ENCODE measurements at places on chromosomes 5 and 9.

DNA sequence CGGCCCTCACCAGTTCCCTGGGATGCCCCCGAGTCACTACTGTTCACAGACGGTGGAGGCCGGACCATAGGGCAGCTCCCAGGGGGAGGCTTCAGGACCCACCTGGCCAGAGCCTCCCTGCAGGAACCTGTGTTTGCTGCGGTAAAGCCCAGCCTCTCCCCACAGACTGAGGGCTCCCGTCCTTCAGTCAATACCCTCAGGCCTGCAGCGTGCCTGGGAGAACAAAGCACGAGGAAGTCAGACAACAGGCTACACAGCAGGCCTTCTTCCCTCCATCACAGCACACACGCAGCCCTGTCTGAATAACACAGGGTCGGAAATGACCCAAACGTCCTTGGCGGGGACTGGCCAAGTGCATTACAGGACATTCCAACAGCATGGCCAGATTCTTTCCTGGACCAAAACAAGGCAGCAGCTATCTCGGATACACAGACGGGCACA is 34.4 kb downstream of the COL23A1 start:
- DNase-seq = no peak

GRCh38 chr9:13431222-13431536 is 151.7 kb upstream of the MPDZ start:
- DNase-seq = no peak

- DNase-seq = no peak
Measured at GRCh38 chr5:140311011-140311467, 8.1 kb upstream of the PFDN1 start.

DNA sequence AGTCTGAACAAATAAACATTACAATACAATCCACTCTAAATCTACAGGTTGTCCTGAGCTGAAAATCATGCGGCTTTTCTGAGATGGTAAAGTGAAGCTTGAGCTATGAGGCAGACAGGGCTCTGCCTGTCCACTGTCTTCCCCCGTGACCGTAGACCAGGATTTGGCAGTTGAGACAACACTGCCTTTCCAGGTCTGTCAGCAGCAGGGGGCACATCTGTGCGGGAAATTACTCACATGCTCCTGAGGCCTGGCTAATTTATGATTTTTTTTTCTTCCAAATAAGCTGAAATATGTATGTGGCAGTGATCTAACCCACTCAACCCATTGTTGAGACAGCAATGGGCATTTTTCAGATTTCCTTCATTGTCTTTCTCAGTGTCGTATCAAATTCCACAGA is 307.9 kb downstream of the FBXL7 start:
- no peak for DNase-seq

- no peak for DNase-seq
Measured at GRCh38 chr5:139859013-139859412, 63.4 kb downstream of the PSD2 start.

DNA sequence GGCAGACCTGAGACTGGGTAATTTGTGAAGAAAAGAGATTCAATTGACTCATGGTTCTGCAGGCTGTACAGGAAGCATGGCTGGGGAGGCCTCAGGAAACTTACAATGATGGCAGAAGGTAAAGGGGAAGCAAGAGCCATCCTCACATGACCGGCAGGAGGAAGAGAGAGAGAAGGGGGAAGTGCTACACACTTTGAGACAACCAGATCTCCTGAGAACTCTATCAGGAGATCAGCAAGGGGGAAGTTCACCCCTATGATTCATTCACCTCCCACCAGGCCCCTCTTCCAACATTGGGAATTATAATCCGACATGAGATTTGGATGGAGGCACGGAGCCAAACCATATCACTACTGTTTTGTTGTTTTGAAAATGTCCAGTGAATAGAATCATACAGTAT is 110.2 kb downstream of the DAPK1 start:
- DNase-seq = no peak

- DNase-seq = no peak
Measured at GRCh38 chr9:133189826-133190225, 19.2 kb downstream of the OBP2B start.

DNA sequence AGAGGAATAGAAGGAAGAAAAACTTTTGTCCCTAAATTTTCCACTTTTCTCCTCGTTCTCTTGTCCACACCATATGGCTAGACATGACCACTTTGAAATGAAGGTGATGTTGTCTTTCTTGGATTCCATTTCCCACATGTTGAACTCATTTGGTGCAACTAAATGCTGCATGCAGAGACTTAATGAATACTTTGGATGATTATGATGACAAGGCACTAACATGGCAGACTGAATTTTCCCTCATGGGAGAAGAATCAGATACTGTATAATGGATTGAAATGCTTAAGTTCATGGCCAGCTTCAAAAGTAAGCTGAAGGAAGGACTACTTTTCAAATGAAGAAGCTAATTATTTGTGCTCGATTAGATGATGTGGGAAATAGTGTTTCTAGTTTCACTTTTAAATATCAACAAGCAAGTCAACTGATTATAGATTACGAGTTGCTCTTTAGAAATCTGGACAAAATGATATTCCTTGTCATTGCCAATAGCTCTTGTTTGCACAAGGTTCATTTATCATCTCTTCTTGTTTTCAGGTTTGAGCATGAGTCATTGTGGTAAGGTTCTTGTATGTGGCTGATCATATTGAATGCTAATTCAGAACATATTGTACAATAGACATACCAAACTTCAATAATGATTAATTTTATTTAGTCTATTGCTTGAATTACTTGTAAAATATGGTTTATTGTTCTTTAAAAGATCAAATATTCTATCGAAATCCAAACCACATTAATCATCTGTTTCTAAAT is 501.3 kb upstream of the FTMT start:
- DNase-seq = no peak

DNA sequence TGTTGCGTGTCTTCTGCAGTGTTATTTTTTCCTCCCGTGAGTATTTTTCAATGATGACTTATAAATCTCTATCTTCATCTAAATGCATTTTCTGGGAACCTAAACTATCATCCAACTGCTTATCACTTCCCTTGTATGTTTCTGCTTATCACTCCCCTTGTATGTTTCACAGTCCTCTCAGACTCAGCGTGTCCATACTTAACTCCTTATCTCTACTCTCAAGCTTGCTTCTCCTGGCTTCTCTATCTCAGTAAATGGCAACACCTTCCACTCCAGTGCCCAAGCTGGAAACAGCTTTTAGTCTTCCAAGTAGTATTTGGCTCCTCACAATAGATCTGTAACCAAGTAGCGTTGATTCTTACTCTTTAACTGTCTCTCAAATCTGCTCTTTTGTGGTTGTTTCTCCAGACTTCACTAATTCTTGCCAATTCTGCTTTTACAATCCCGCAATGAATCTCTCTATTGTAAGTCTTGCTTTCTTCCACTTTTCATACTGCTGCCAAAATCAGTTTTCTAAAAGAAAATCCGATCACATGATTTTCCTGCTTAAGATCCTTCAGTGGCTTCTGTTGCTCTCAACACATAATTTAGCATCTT is 33.8 kb upstream of the TXNDC8 start:
- DNase-seq = no peak

DNA sequence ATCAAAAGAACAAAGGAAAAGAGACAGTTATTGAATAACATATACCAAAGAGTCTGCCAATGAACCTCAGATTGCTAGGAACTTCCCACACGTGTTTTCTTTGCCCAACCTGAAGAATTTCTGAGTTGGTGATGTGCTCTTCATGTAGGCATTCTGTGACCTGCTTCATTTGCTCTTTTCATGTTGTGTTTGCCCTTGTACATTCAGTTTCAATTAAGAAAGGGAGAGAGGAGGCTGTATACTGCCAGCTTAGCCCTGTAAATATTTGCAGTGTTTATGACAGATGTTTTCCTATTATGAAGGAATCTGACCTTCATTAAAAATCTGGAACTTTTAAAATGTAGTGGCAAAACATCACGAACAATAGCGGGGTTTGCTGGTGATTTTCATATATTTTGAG is 168.5 kb downstream of the GAS1 start:
- no peak for DNase-seq

DNA sequence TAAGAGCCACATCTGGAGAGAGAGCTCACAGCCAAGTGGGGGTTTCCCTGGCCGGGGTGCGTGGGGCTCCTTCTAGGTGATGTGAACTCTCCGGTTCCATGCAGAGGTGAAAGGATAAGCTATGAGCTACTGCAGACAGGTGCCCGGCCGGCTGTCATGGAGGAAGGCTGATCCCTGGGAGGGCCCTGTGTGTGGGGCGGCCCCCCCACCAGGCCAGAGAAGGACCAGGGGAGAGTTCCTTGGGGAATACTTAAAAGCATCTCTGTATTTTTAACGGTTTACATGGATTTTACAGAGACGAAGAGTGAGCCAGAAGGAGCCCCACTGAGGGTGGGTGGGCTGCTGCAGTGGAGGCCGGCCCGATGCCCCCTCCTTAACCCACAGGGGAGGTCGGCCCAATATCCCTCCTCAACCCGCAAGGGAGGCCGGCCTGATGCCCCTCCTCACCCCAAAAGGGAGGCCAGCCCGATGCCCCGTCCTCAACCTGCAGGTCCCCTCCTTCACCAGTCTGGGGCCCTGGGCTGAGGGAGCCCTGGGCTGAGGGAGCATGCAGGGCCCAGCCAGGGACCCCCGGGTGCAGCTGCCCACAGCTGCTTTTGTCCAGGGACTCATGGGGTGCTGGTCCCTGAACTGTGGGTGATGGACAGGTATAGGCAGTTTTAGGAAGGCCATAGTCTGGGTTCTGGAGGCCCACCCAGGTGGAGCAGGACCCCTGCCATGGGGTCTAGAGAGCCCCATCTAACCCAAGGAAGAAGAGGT is 31.9 kb downstream of the MRPL36 start:
- DNase-seq = no peak

DNA sequence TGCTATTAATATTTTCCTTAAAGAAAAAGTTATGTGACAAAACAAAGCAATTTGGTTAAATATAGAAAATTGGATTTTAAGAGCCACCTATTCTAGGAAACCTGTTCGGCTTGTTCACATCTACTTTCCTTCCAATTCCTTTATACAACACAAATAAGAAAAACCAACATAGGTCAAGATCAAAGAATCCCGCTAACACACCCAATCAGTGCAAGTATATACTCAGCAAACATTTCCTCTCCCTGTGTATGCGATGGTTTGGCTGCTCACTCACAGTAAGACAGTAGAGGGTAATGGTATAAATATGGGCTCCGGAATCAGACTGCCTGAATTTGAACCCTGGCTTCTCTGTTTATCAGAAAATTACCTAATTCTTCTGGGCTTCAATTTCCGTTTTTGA is 757.5 kb upstream of the ZNF608 start:
- DNase-seq = no peak

GRCh38 chr5:176491901-176492300 is 43.7 kb downstream of the FAF2 start:
- DNase-seq = no peak

DNA sequence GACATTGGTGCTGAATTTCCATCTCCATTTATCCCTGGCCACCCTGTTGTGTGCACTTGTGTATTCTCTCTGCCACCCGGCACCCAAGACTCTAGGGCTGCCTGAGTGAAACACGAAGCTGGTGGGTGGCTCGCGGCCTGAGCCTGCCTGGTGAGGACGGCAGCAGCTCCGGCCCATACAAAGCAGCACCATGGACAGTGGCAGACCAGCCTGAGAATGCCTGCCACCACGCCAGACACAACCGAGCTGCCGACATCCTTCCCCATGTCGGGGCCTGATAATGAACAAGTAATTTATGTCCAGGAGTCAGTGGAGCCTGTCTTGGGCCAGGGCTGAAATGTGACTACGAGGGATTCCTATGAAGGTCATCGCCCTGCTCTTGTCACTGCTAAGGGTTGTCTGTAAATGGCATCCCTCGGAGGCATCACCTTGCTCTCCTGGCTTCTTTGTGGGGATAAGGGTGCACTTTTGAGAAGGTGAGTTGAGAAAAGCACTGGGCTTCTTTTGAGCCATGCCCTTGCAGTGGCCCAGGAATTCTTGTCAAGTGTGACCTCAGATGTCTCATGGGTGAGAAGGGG is 175.7 kb downstream of the MELK start:
- DNase-seq = peak; percentile 82

DNA sequence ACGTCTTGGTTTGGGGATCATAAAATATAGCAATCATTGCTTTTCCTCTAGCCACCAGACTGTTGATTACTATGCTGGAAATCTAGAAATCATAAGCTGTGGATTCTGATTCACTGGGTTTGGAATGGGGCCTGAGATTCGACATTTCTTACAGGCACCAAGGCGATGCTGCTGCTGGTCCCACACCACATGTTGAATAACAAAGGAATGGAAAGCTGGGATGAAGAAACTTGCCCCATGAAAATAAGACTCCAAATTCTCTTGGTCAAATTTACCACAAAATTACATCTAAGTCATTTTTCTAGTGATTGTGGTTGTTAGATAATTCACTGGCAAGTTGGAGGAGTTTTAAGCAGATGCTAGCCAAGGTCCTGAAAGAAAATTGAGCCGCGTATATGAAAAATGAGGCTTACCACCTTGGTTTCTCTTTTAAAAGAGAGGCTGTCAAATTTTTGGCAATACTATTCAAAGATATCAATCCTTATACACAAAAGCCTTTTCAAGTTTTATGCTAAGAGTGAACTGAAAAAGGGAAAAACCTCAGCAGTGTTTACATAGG is 23.0 kb upstream of the MEIKIN start:
- DNase-seq = no peak

DNA sequence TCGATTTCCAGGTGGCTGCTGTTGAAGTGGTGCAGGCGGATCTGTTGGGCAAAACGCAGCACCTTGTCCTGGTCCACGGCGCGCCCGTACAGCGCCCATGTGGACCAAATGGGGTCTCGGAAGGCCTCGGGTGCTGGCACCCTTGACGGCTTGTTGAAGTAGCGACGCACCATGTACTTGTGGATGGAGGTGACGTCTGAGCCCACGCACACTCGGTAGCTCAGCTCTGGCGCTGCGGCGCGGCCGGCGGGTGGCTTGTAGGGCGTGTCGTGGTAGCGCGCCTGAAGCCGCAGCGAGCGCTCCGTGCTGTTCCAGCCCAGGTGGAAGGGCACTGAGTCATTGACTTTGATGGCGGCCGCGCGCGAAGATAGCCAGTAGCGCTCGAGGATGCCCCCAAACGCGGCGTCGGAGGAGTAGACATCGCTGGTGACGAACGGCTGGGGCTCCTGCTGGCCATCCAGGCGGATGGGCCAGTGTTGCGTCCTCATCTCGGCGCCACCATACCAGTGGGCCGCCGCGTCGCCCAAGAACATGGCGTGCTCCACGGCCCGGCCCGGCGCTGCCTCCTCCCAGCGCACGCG is 4.7 kb downstream of the MYORG start:
- DNase-seq = no peak

GRCh38 chr5:58958701-58959100 is 375.8 kb downstream of the RAB3C start:
- no peak for DNase-seq

DNA sequence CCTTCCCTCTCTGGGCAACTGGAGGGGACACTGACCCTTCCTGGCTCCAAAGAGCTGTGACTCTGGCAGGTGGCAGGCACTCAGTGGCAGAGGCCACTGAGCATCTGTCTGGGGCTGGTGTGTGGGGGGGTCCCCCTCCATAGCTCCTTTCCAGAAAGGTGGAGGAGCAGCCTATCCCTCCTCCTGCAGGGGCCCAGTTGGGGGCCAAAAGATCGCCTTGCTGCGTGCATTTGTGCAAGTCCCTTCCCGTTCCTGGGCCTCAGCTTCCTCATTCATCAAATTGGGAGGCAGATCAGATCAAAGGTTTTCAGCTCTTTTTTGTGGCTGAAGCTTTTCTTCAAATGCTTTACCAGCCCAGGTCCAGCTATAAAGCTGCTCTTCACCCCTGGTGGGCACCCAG is 77.7 kb downstream of the NTNG2 start:
- no peak for DNase-seq

- no peak for DNase-seq
Measured at GRCh38 chr9:70573308-70573707, 158.9 kb upstream of the KLF9 start.

GRCh38 chr5:163695830-163696578 is 190.6 kb downstream of the MAT2B start:
- peak; percentile 56 for DNase-seq

GRCh38 chr9:16267281-16268066 is 603.0 kb downstream of the BNC2 start:
- no peak for DNase-seq

Data from endothelial cell (in vitro differentiated cells).